ENCODE measurements at places on chromosomes 16 and 17.

DNA sequence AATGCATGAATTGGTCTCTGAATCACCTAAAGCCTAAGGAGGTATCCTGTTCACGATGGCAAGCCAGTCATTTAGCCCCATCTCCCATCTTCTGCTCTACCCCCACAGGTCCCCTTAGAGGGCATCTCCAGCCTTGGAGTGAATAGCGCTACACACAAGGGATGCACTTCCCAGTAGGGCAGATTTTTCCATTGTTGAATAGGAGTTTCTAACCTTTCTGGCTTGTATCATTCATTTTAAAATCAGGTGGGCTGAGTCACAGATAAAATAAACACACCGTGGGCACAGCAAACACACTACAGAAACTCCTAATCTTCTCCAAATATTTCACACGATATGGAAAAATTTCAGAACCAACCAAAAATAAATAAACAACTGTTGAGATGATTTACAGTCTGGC, 201.2 kb upstream of the NOG start:
- DNase-seq, result no peak

DNA sequence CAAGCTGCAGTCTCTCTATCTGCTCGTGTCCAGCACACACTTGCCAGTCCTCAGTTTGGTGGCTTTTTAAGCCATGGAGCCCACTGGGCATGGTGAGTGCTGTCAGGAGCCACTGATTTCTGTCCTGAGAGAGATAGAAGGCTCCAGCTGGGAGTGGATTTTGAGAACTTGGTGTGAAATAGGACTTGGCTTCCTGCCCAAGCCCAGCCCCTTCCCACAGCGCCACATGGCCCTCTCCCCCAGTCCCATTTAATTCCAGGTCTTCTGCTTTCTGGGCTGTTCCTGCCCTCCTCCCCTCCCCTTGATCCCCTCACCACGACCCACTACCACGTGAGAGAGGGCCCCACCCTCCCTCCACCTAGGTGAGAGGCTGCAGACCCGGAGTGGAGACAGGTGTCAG, 14.4 kb upstream of the ABCC3 start:
- no peak for DNase-seq

- no peak for DNase-seq
Measured at GRCh38 chr17:59418732-59419166, 87.3 kb downstream of the YPEL2 start.

- DNase-seq, result no peak
Measured at GRCh38 chr16:81527477-81528178, 83.0 kb downstream of the CMIP start.

DNA sequence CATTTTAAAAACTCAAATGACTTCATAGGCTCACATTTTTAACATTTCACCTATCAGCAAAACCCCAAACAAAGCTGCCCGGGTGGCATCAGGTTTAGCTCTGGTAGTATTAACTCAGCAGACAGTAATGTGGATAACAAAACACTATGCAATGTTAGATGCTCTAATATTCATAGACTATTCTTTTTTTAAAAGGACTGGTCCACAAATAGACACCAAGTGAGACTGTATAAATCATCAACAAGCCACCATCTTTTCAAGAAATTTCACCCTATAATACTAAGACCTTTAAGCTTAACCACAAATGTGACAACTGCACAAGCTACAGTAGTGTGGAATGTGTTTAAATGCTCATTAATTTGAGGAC, 20.2 kb downstream of the SNN start:
- DNase-seq, result no peak

- no peak for DNase-seq
Measured at GRCh38 chr16:24822542-24822941, 23.2 kb upstream of the SLC5A11 start.

DNA sequence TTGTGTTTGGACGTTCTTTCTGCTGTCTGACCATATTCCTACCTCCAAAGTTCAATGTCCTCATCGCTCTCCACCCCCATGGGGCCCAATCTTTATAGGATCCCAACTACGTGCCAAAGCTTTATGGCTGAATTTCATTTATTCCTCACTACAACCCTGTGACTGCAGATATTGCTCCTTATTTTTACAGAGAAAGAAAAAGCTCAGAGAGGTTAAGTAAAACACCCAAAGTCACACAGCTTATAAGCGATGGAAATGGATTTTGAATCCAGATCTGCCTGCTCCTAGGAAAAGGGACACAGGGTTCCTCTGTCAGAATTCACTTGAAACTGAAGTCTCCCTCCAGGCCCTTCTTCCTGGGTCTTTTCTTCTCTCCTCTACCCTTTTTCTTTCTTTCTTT, 9.3 kb downstream of the NGFR start:
- DNase-seq, result no peak

DNA sequence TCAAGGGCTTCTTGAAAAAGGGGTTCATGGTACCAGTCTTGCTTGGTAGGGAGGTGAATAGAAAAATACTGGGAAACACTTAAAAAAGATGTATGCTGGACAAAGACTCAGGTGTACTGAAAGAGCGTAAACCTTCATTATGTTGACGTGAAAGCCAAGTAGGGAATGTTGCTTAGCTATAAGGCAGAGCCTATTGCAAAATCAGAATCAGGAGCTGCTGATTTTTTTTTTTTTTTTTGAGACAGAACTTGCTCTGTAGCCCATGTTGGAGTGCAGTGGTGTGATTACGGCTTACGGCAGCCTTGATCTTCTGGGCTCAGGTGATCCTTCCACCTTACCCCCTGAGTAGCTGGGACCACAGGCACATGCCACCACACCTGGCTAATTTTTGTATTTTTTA, 3.9 kb downstream of the TMEM94 start:
- DNase-seq, result no peak

GRCh38 chr16:7182510-7183109, 150.0 kb upstream of the RBFOX1 start:
- DNase-seq, result no peak

- no peak for DNase-seq
Measured at GRCh38 chr16:4322121-4323052, 6.5 kb downstream of the GLIS2 start.

DNA sequence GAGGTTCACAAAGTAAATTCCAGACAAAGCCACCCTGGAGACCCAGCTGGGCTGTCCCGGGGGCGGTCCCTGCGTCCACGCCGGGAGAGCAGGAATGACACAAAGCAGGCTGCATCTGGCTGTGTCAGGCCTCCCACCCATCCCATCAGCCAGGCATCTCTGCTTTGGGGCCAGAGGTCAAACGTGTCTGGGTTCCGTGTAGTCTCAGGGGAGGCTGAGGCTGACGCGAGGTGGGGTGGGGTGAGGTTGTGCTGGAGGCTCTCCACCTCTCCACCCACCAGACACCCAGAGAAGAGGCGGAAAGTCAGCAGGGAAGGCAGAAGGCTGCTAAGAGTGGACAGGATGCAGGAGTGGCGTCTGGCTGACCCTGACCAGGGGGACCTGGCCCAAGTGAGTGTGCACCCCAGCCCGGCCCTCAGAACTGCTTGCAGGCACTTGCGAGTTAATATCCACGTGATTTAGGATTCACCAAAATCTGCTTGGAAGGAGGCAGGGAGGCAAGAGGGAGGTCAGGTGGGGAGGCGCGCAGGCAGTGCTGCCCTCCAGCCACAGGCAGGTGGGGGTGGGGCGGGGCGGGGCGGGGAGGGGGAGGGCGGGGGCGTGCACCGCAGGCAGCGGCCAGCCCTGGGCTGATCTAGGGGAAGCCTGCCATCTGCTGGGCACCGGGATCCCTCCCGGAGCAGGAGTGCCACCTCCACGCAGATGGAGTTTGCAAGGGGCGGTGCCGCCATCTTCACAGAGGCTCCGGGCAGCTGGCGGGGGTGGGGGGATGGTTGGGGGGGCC, 44.3 kb downstream of the TBC1D16 start:
- DNase-seq, result peak; percentile 84

GRCh38 chr17:63774141-63774968, at the start of gene DDX42:
TSS of gene DDX42 (plus strand) at chr17:63774170. CDS start at chr17:63787050, 12,880 bp downstream.
- DNase-seq, result peak; percentile 87

GRCh38 chr17:19673623-19674022, 25.1 kb downstream of the ALDH3A2 start:
- DNase-seq, result no peak

- no peak for DNase-seq
Measured at GRCh38 chr16:66020046-66020445, 346.4 kb upstream of the CDH5 start.
